A673 (cell line): ENCODE measurements at places on chromosomes 16 and 17. TPM values are rescaled to one million over a fixed set of nuclear protein-coding genes. Genes with fewer than 3 reads are reported as not detected.

DNA sequence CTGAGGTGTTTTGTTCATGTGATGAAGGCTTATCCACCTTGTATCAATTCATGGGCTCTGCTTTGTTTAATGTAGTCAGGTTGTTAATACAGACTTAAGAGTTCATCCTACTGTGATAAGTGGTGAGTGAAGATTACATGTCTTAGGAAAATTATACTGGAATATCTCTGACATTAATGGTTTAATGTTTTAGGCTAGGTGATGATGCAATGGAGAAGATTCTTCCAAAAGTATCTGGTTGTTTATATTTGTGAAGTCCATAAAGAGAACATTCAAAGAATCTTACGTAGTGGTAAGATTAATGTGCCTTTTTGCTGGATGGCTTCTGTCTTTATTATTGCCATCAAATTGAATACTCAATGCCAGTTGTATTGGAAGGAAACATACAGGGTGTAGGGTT is 236.4 kb downstream of the BCAS3 start:
- DNase-seq, result no peak

DNA sequence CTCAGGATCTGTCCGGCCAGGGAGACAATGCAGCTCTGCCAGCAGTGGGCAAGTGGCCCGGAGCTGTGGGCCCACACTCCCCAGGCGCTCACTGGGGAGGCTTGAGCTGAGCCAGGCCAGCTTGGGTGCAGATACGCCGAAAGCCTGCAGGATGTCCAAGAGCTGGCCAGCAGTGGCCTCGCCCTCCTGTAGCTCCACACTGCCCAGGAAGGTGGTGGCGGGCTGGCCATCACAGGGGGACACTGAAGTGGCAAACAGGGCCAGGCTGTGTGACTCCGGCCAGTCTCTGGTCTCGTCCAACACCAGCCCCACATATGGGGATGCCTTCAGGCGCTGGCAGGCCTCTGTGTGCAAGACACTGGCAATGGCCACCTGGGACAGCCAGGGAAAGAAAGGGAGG is 9.6 kb downstream of the C17orf113 start:
- no peak for DNase-seq

GRCh38 chr17:37276475-37276874 is 99.3 kb upstream of the C17orf78 start:
- no peak for DNase-seq

- DNase-seq, result no peak
These were observed 128.5 kb downstream of the MRTFB start for GRCh38 chr16:14199624-14200023.

DNA sequence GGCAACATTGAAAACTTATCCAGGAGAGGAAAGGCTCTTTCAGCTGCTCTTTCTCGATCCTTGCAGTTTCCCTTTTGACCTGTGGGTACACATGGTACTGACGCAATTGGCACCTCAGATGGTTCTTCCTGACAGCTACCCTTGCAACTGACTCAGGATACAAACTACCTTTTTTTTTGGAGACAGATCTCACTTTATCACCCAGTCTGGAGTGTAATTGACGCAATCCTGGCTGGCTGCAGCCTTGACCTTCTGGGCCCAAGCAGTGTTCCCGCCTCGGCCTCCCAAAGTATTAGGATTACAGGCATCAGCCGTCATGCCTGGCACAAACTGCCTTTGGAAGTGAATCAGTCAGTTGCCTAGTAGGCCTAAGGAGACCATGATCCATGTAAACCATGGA is 607.2 kb downstream of the WWOX start:
- DNase-seq, result no peak

DNA sequence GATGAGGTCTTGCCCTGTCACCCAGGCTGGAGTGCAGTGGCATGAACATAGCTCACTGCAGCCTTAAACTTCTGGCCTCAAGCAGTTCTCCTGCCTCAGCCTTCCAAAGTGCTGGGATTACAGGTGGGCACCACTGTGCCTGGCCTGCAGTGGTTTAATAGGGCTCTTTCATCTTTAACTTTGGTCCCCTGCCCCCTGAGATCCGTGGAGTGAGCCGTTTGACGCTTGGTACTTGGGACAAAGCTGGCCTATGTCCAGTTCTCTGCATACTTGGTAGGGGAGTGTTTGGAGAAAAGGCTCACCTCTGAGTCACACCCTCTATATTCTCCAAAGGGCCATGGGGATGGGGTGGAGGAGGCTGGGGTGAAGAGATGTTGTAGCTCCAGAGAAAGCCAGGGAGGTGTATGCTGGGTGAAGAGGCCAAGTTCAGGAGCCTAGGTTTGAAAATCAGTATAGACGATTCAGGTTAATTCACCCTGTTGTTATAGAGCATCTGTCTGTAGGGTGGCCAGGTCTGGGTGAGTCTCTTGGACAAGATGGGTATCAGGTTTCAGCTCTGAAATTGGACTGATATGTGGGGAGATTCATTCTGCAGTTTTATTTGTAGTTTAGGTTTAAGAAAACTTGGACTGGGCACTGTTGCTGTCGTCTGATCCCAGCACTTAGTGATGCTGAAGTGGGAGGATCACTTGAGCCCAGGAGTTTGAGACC is 17.6 kb downstream of the ABCC1 start:
- DNase-seq, result no peak

- no peak for DNase-seq
These were observed 4.7 kb downstream of the HS3ST6 start for GRCh38 chr16:1913327-1914083.

- no peak for DNase-seq
These were observed 6.3 kb downstream of the HAGH start for GRCh38 chr16:1820096-1820945.

- no peak for DNase-seq
These were observed 89.6 kb upstream of the MAF start for GRCh38 chr16:79690159-79690558.

- DNase-seq, result no peak
These were observed 12.5 kb downstream of the DRC3 start for GRCh38 chr17:17985153-17985552.

- no peak for DNase-seq
These were observed 24.9 kb downstream of the KLHL36 start for GRCh38 chr16:84673203-84673535.

DNA sequence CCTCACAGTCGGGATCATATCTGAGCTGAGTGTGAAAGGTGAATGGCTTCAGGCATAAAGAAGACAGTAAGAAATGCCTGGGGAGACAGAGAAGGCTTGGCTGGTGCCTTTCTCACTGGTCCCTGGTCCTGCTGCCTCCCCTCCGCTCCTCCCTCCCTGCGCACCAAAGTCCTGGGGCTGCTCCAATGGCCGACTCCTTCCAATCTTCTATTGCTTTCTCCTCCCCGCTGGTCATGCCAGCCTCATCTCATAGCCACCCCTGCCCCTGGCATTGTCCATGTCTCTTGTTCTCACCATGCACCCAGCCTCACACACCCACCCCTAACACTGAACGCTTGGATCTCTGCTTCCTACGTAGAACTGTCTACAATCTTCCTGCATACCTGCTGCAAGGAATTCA is 18.0 kb downstream of the TLE7 start:
- DNase-seq, result no peak

DNA sequence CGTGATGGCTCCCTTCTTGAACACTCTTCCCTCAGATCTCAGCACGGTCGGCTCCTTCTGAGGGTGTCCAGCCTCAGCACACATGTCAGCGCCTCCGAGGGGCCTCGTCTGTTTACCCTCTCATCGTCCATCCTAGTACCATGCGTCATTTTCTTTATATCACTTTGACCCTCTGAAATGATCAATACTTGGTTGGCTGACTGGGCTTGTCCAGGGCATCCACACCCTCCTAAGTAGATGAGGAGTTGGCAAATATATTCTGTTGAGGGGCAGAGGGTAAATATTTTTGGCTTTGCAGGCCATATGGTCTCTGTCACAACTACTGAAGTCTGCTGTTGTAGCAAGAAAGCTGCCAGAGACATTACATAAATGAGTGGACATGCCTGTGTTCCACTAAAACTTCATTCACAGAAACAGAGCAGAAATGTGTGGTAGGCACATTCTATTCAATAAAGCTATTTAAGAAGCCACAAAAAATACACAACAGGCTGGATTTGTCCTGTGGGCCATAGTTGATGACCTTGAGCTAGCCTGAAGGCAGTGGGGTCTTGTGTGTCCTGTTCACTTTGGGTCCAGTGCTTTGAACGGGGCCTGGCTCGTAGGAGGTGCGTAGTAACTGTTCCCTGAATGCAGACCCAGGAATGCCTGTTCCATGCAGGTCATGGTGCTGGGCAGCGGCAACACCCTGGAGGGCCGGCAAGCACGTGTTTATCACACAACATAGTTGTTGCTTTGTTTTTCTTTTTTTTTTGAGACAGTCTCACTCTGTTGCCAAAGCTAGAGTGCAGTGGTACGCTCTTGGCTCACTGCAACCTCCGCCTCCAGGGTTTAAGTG is 185.8 kb downstream of the SNX29 start:
- DNase-seq, result no peak

DNA sequence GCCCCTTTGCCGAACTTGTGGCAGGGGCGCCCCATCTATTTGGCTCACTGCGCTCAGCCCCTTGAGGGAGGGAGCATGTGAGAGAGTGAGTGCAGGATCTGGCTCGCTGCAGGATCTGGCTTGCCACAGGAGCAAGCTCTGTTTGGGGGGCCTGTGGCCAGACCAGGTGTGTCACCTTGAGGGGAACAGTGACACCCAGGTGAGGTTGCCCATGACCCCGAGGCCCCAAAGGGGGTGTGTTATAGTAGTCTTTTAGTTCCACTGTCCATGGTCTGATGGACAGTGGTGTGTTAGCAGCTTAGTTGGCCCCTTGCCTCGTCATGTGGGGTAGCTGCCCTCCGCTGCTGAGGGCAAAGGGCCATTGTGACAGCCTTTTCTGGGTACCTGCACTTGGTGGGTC is 41.6 kb downstream of the CCDC42 start:
- no peak for DNase-seq

The RASL10B gene
- total RNA-seq, result 15.9 TPM in 2 replicates

The ASIC2 gene
- total RNA-seq, result 8.6 and 13.0 TPM in 2 replicates

The PRCD gene
- total RNA-seq, result not detected in 2 replicates

The MPG gene
- total RNA-seq, result 30.6 and 34.2 TPM in 2 replicates
